OCI-LY7 (cell line): ENCODE measurements at places on chromosomes 13 and 19.

- peak; percentile 43 for DNase-seq
These were observed 5.5 kb upstream of the ADAMTS10 start for GRCh38 chr19:8615813-8616596.

DNA sequence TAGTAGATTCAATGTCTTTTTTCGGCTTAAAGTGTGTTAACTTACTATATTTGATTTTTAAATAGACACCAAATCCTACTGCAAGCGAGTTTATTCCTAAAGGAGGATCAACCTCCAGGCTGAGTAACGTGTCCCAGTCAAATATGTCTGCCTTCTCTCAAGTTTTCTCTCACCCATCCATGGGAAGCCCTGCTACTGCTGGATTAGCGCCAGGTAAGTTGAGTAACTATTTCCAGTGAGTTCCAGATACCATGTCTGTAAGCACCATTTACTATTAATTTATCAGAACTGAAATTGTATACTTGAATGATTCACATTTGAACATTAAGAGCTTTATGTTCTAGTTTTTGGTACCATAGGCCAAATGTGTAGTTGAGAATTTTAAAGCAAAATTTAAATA lies 81.8 kb downstream of the PAN3 start:
- DNase-seq, result no peak

DNA sequence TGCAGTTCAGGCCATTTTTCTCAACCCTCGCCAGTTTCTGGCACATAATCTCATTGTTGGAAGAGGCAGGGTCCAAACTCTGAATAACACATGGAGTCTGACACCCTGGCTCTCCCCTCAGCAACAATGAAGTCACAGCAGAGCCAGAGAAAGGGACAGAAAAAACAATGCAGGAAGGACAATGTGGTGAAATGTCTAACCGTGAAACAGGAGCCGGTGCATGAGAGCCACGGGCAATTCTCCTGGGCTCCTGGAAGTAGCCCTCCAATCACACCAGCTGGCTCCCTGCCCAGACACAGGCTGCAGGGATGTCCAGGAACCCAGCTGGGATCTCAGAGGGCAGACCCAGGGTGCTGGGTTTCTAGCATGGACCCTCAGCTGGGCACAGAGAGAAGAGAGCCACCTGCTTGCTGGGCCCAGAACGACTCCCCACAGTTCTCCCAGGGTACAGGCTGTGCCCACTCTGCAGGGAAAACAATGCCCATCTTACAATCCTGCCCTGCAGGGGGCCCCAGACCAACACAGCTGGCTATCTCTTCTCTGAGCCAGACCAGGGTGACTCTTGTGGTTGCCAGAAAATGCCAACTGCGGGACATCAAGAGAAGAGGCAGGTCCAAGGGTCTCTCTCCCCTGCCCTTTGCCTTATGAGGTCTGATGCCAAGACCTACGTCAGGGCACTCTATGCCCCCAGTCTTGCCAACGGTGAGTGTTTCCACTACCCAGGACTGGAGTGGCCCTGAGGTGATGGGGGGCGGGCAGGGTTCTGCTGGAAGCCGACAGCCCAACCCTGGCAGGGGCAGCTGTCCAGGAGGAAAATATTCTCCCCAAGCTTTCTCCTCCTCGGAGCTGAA lies 64.5 kb downstream of the CEBPG start:
- DNase-seq, result no peak

GRCh38 chr13:32491028-32491427 lies 47.6 kb downstream of the N4BP2L2 start:
- no peak for DNase-seq

- no peak for DNase-seq
These were observed 1.3 kb downstream of the MEIS3 start for GRCh38 chr19:47417746-47418691.

DNA sequence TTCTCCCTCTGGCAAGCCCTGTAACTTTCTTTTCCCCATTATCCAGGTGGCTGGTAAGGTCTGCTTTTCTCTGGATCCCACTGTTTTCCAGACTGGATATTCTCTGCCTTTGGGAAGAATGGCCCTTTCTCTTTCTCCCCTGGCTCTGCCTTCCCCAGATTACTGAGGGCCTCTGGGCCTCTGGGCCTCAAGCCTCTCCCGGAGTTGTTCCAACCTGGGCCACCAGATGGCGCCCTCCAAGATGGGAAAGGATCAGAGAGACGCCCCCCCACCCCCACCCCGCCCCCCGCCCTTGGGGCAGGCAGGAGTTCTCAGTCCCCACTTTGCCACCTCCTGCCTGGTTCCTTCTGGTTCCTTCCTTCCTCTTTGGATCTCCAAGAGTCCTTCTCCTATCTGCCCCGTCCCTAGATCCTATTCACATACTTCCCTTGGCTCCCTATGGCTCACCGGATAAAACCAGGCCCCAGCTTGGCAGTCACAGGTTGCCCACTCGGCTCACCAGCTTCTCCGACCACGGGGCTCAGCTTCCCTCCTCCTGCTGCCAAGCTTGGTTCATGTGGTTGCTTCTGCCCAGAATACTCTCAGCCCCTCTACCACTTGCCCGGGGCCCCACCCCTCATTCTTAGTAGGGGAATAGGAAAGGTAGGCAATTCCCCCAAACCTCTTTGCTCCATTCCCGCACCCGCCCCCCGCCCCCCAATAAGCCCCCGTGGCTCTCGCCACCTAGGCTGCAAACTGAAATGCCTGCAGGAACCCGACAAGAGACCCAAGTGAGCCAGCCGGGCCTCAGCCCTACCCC lies 13.1 kb downstream of the EPS8L1 start:
- DNase-seq, result peak; percentile 73
